ENCODE measurements at places on chromosomes 7 and 10.

DNA sequence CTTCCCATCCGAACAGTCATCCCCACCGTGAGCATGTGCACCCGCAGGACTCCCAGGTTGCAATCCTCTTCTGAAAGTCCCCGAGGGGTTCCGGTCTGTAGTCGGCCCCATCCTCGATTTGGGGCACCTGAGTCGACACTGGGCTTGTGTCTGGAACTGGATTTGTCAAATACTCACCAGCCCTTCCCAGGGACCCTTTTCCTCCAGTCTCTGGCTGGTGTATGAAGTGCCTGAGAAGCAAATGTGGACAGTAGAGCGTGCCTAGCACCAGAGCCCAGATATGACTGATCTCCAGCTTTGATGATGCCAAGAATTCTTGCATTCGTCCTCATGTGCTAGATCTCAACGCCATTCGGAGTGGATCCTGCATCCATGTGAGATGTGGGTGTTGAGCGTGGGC lies 132.5 kb upstream of the ADARB2 start:
- DNase-seq: no peak

- DNase-seq: no peak
These were observed 25.9 kb downstream of the DNAH11 start for GRCh38 chr7:21568762-21569161.

DNA sequence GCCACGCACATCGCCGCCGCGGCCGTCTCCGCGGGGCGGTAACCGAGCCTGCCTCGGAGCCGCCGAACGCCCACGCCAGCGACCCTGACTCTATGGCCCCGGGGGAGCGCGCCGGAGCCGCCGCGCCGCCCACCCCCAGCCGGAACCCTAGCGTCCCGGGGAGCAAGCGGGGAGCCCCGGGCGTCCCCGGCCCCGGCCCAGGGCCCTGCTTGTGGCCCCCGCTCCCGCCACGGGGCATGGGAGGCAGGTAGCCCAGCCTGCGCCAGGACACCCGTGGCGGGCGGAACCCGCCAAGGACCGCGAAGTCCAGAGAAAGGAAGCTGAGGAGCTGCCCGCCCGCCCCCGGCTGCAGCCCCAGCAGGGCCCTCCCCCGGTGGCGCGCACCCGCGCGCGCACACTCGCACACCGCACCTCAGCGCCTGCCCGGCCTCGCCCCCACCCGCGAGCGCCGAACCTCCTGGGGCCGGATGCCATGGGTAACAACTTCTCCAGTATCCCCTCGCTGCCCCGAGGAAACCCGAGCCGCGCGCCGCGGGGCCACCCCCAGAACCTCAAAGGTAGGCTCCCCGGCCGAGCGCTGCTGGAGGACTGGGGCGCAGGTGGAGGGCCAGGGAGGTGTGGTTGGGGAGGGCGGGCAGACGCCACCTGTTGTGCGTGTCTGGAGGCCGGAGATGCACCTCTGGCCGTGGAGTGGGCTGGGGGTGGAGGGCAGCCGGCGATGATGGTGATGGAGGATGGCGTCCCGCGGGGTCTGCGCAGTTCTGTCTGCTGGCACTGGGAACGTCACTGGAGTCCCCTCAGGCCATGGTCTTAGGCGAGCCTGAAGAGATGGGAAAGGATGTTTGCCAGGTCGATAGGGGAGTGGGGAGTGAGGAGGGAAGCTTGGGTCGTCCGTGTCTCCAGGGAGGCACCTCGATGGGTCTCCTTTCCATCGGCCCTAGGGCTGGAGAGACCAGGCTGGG lies 692 bp downstream of the NEURL1 start:
- no peak for DNase-seq

GRCh38 chr7:99825452-99825851 lies 2.4 kb upstream of the CYP3A43 start:
- DNase-seq: no peak

DNA sequence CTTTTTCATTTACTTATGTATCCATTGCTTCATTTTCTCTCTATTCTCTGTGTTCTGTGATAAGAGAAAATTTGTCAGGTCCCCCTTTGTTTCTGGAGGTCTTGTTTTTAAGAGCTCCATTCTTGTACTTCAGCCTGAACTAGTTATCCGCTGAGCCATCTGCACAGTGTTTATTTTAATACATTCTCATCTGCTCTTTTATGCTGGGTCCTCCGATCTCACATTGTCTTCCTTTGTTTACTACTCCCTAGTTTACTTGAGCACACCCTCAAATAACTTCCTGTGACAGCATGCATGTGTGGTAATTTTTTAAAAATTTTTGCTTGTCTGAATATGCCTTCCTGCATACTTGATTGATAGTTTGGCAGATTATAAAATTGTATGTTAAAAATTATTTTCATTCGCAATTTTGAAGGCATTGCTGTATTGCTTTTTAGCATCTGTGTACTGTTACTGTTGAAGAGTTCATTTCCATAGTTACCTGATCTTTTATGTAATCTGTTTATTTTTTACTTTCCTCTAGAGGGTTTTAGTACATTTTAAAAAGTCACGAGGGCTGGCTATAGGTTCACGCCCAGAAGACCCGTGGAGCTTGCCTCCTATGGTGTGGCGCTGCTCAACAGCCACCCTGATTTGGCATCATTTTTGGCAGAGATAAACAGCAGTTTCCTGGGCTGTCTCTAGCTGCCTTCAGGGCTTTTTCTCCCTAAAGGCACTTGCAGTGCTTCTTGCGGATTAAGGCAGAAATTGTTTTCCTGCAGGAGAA lies 31.9 kb downstream of the RSBN1L start:
- no peak for DNase-seq

- no peak for DNase-seq
These were observed 33.5 kb downstream of the GDI2 start for GRCh38 chr10:5779730-5780129.
